SK-MEL-5 (cell line): ENCODE measurements at places on chromosomes 7 and 10.

- no peak for DNase-seq
Measured at GRCh38 chr10:122827302-122827701, 18.4 kb downstream of the CUZD1 start.

- DNase-seq, result peak; percentile 57
Measured at GRCh38 chr7:131753620-131754222, 197.3 kb upstream of the PODXL start.

GRCh38 chr7:73738220-73738611 is 386 bp downstream of the ABHD11 start:
- DNase-seq, result peak; percentile 69

GRCh38 chr7:135170274-135170997 is at the start of gene CYREN:
CYREN (minus strand) TSS chr7:135170707; CDS start chr7:135168922, 1,785 bp downstream.
- DNase-seq, result peak; percentile 97

- no peak for DNase-seq
Measured at GRCh38 chr10:45515630-45516029, 141.6 kb downstream of the ALOX5 start.

- peak; percentile 60 for DNase-seq
Measured at GRCh38 chr7:43584195-43584586, 1.3 kb downstream of the STK17A start.

GRCh38 chr7:143492043-143492471 is 14.4 kb downstream of the TAS2R41 start:
- no peak for DNase-seq

GRCh38 chr10:27679369-27679912 is 66.2 kb downstream of the MKX start:
- no peak for DNase-seq

DNA sequence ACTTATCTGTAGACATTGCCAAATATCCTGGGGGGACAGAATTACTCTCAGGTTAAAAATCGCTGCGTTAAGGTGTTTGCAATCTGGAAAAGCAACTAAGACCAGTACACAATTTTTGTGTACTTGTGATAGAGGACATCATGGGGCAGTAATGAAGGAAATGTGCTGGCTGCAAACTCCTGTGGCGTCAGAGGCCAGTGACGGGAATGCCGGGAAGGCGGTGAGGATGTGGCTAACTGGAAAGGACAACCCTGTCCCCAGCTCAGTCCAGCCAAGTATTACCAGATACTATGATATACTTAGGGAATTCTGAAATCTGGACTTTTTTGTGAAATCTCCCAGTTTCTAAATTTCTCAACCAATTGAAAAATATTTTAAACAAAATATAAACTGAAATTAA is 103.1 kb upstream of the NANOS1 start:
- DNase-seq, result no peak

- DNase-seq, result peak; percentile 47
Measured at GRCh38 chr10:22550732-22551131, 163.6 kb downstream of the PIP4K2A start.

DNA sequence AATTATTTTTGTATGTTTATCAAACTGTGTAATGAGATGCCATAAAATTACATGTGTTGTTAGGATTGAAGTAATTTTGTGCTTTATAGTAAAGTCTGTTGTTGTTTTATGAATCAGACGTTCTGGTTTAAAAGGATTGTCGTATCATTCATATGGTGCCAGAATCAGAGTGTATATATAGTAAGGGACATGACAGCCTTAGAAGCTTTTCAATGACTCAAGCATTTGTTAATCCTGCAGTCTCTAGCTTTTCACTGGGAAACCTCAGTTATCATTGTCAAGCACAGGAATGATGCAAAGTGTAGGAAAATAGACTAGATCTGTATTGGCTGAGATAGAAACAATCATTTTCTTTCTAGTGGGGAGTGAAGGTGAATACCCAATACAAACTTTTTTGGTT is 57.5 kb downstream of the TRRAP start:
- no peak for DNase-seq
